ENCODE measurements at places on chromosomes 2 and 18. TPM values are rescaled to one million over a fixed set of nuclear protein-coding genes. Genes with fewer than 3 reads are reported as not detected.

AGAP1 gene
- polyA plus RNA-seq, result 14.9 TPM

POLR1A gene
- 9.0 TPM for polyA plus RNA-seq

TACR1 gene
- polyA plus RNA-seq, result 0.07 TPM

ACTG2 gene
- polyA plus RNA-seq, result 81.3 TPM

GRCh38 chr18:48408727-48409590 lies at the start of gene ZBTB7C:
Gene ZBTB7C (minus strand): TSS chr18:48409383.
- DNase-seq, result no peak

DNA sequence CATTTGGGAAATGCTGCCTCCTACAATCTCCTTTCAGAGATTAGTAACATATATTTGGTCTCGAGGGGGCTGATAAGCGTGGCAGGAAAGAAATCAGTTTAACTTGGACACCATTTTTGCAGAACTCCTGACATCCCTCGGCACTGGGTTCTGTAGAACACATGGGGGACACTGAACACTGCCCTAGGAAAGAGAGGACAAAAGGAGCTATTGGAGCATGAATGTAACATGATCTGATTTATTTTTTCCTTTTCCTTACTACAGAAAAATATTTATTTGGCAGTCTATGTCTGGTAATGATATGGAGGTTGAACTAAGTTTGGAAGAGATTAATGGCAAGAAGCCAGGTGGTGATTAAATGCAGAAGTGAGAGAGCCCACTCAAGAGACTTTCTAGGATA lies 153.8 kb downstream of the AFF3 start:
- no peak for DNase-seq

GRCh38 chr2:167253025-167253424 lies 364.7 kb downstream of the XIRP2 start:
- no peak for DNase-seq

GRCh38 chr2:111068435-111069058 lies 52.2 kb upstream of the BCL2L11 start:
- DNase-seq, result no peak

- peak; percentile 92 for DNase-seq
These were observed 261.1 kb upstream of the RASGRP3 start for GRCh38 chr2:33215299-33215698.

DNA sequence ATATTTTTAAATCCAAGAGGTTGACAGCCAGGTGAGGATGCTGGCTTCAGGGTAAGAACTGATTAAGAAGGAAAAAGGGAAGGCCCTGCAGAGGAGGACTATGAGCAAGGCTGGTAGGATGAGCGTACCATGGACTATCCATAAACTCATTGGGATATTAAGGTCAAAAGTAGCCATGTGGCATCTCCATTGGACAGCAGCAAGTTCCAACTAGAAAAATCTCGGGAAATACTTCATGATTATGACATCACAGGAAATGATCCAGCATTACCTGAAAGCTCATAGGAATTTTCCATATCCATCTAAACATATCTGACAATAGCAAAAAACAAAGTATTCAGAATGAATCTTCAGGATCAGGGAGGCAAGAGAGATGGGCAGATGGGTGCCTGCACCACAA lies 34.2 kb downstream of the TGFA start:
- DNase-seq, result no peak

DNA sequence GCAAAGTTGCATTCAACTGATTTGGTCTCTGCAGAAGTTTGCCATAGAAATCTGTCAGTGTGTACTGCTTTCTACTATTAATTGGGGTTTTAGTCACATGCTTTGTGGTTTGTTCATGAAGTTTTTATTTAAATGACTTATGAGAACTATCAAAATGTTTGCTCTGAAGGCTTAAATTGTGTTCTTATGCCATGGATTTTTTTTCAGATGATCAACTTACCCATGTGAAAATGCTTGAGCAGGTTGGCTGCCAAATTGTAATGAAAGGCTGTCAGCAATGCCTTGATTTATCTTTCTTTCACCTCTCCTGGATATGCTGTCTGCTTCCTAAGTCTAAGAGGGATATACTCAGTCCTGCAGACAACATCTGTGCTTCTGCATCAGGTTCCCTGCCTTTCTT lies 50.7 kb downstream of the FMNL2 start:
- DNase-seq, result no peak

DNA sequence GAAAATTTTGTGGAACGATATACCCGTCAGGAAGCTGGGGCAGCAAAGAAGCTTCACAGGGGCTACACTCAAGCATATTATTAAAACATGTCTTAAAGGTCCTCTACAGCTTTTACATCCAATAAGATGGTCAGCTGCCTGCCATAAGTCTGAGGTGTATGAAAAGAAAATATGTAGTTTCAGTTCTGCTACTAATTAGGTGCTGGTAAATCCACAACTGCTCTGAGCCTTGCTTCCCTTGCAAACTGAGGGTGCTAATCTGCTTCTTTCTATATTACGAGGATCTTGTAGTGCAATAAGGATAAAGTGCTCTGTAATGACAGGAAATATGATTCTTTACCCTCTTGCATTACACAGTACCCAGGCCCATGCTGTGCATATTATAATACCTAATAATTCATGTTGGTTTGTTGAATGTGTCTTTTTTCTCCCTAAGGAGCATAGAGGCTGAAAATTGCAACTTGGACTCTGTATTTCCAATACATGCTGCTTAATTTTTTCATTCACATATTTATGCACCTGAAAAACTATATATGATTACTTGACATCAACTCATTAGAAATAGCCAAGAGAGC lies 14.5 kb upstream of the SLC8A1 start:
- no peak for DNase-seq

DNA sequence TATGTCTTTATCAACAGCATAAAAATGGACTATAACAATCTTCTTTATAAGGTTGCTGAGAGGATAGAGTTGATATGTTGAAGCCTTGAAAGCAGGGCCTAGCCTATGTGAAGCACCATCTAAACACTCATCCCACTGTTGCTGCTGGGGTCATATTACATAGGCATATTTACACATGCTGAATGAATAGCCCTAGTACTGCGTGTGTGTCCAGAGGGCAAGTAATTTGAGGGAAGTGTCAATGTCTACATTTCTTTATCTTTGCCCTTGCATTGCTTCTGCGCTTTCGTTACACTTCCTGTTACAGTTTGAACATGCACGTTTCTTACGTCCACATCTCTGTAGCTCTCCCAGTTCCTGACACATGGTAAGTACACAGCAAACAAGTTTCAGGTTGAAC lies 280.3 kb upstream of the ATP5MC3 start:
- no peak for DNase-seq

- no peak for DNase-seq
These were observed 21.4 kb upstream of the MGAT5 start for GRCh38 chr2:134232461-134232860.

DNA sequence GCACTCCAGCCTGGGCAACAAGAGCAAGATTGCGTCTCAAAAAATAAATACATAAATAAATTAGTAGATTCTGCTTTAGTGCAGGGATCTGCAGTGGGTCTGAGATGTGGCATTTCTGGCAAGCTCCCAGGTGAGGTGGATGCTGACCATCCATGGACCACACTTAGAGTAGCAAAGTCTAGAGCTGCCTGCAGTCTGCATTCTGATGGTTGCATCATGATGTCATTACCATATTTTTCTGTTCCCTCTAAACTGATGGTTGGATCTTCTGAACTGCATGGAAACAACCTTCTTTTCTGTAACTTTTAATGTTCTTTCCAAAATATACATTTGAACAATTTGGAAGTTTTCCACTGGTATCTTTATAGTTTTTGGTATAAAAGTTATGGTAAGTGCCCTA lies 42.9 kb downstream of the MYL12B start:
- DNase-seq, result no peak

DNA sequence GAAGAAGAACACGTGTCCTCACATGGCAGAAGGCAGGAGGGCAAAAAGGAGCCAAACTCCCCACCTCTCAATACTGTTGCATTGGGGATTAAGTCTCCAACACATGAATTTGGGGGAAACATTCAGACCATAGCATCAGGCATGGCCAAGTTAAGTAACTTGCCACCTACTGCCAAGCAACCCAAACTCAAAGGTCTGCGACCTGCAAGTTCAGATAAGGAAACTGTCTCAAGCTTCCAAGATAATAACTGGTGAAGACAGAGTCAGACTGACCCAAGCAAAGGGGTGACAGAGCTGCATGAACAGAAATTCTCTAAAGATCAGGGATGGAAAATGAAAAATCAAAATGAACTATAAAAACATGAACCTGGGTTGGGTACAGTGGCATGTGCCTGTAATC lies 188.7 kb upstream of the SIX3 start:
- DNase-seq, result no peak

DNA sequence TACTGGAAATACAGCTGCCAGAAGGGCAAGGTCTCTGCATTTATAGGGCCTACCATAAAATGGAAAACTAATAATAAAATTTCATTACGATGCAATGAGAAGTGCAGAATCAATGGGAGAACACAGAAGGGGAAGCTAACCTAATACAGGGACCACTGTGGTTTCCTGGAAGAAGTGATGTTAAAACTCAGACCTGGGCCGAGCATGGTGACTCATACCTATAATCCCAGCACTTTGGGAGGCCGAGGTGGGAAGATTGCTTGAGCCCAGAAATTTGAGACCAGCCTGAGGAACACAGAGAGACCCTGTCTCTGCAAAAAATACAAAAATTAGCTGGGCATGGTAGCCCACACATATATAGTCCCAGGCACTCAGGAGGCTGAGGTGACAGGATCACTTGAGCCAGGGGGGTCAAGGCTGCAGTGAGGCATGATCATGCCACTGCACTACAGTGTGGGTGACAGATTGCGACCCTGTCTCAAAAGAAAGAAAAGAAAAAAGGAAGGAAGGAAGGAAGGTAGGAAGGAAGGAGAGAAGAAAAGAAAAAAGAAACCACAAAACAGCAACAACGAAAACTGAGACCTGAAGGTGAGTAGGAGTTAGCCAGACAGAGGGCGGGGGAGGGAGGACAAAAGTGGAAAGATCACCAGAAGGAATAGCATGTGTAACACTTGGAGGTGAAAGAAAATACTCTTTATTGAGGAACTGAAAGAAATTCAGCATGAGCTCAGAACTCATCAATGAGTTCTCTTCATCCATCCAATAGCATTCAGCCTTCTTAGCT lies 58.3 kb upstream of the DTNA start:
- DNase-seq, result no peak

DNA sequence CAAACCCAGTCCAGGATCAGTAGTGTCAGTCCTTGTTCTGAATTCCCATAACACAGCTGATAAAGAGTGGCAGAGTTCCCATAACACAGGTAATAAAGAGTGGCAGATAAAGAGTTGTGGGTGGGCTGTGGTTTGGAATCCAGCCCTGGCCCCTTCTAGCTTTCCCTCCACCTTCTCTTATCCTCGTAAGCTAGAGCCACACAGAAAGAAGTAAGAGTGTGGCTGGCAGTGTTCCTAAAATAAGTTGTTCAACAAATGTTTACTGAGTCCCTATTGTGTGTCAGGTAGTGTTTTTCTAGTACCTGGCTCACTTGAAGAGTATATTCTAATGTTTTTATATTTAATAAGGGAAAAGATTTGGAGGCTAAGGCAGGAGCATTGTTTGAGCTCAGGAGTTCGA lies 65.0 kb upstream of the BCL2L11 start:
- DNase-seq, result no peak

Data from BJ (cell line).